ENCODE measurements at places on chromosomes 5 and 9.

DNA sequence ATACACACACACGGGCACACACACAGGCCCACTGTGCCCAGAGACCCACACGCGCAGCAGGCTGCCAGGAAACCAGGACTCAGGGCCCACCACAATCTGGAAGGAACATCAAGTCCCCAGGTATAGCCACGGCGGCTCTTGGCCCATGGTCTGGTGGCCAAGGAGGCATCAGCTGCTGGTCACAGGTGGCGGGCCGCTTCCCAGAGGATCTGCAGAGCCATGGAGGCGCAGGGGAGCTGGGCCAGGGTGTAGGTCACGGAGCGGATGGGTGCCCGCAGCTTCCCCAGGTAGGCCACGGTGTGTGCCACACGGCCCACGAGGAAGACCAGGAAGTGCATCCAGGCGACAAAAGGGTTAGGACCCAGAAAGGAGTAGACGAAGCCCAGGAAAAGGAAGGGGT is 13.4 kb downstream of the PTGES start:
- no peak for DNase-seq

GRCh38 chr5:126924331-126925033 is 105.9 kb downstream of the MARCHF3 start:
- DNase-seq = no peak

DNA sequence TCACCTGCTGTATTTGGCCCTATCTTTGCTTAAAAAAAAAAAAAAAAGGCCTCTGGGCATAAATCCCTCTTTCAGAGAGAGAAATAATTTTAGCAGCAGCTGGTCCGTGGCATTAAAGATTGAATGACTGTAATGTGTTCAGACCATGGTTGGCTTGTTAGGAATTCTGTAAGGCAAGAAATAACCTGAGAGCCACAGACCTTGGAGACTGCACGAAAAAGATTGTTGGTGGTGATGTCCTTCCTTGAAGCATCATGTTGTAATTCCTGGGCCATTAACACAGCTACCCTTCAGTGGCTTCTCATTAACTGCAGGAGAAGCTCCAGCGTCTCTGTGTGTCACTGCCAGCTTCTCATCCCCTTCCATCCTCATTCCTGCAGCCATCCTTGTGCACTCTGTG is 79.0 kb downstream of the SGCD start:
- DNase-seq = no peak

GRCh38 chr9:92170848-92171247 is 55.6 kb upstream of the SPTLC1 start:
- DNase-seq = no peak

DNA sequence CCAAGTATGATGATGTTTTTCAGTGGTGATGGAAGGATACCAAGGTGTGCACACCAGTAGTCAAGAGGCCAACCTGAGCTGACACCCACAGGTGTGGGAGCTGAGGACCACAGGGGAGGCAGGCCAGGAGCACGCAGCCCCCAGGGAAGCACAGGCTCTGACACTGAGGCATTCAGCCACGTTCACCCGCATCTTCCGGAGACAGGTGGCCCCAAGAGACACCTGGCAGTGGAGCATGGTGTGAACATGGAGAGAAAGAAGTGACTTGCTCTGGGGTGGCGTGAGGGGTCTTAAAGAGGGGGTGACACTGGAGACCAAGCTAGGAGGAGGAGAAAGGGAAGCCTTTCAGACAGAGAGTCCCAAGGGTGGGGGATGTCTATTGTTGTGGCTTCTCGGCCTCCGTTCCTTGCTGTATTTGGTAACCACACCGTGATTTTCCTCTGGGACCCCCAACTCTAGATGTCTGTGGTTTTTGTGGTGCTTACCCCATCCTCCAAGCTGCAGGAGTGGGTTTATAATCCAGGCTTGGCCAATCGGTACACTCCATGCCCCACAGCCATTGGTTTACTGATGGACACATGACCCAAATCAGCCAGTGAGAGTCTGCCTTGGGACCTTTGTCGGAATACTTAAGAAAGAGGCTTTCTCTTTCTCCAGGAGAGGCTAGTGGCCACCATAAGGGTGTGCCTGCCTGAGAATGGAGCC is 84.6 kb downstream of the HRH2 start:
- peak; percentile 25 for DNase-seq

DNA sequence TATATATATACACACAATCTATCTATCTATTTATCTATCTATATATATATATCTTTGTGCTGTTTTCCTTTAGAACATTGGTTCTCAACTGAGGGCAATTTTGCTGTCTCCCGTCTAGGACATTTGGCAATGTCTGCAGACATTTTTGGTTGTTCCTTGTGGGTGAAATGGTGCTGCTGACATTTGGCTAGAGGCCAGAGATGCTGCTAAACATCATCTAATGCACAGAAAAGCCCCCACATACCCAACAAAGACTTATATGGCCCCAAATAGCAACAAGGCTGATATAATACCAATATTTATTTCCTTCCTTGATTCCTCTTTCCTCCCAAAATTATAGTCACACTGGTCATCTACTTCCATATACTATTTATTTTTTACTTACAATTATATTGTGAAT is 197.5 kb downstream of the TRPM3 start:
- DNase-seq = no peak

DNA sequence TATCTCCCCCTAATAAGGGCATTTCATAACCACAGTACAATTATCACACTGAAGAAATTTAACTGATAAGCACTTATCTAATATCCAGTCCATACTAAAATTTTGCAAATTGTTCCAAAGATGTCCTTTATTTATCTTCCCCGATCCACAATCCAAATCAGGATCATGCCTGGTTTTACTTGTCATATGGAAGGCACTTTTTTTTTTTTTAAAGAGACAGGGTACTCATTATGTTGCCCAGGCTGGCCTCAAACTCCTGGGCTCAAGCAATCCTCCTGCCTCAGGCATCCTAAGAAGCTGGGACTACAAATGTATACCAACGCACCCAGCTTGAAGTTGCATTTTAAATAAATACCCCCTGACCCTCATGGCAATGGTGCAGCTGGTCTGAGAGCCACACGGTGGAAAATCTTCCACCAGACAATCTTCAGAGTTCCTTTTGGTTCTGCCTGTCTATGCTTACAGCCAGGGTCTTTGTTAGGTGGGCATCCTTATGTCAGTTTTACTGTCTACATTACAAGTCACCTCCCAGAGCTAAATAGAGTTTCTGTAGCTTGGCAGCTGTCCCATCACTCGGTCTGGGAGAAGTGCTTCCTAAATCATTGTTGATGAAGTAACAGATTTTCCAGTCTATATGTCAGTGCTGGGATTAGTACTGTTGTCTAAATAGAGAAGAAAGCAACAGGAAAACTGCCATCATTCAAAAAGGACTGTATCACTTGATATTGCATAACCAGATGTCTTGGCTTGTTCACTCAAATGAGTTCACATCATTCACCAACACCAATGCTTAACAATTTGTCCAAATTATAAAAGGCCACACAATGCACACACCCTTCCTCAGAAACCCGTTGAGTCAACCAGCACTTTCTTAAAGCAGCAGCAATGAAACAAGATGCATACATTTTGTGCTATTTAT is 26.4 kb downstream of the PTPN3 start:
- no peak for DNase-seq

- no peak for DNase-seq
Observed at GRCh38 chr5:117118499-117118898, 543.9 kb upstream of the SEMA6A start.

All from ecto neural progenitor cell (in vitro differentiated cells).